A549 (cell line): ENCODE measurements at places on chromosomes 1 and 21.

- no peak for DNase-seq
These were observed 16.4 kb downstream of the PLEKHM2 start for GRCh38 chr1:15700508-15700907.

DNA sequence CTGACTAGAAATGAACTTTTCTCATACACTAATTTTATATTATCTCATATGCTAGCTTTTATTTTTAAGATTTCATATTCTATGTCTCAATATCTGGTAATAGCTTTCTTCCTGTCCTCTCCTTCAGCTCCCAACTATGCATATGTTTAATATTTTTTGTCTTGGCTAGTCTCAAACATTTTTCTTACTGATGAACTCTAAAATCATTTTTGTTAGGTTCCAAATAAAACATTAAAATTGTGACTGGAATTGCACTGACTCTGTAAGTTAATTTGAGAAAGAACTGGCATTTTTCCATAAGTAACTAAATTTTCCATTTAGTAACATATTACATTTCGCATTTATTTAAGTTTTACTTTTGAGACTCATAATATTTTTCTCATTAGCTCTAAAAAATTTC, 368.5 kb upstream of the DPYD start:
- no peak for DNase-seq

GRCh38 chr1:112389689-112390088, 6.3 kb upstream of the CTTNBP2NL start:
- no peak for DNase-seq

DNA sequence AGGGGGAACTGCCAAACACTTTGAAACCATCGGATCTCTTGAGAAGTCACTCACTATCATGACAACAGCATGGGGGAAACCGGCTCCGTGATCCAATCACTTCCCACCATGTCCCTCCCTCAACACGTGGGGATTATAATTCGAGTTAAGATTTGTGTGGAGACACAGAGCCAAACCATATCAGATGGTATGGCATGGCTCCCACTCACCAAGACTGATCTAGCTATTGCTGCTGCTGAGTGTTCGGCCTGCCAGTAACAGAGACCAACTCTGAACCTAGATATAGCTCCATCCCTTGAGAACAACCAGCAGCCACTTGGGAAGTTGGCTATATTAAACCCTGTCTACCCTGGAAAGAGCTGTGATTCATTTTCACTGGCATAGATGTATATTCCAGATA, 49.4 kb downstream of the CDCP2 start:
- DNase-seq: no peak

DNA sequence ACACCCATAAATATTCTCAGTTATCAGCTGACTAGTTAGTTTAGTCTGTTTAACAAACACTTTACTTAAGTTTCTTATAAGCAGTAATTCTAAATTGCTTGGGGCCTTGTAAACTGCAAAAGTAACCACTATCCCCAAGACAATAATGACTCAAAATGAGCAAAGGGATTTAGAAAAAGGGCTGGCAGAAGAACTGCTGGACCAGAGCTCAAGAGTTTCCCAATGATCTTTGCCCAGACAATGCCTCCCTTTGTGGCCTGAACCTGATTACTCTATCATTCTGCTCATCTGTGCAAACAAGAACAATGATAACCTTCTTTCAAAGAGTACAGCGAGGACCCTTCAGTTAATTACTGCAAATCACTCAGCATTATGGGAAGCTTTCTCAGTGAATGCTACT, 123.5 kb downstream of the TIAM1 start:
- DNase-seq: no peak

GRCh38 chr1:14567056-14567455, 31.4 kb upstream of the KAZN start:
- DNase-seq: peak; percentile 12

DNA sequence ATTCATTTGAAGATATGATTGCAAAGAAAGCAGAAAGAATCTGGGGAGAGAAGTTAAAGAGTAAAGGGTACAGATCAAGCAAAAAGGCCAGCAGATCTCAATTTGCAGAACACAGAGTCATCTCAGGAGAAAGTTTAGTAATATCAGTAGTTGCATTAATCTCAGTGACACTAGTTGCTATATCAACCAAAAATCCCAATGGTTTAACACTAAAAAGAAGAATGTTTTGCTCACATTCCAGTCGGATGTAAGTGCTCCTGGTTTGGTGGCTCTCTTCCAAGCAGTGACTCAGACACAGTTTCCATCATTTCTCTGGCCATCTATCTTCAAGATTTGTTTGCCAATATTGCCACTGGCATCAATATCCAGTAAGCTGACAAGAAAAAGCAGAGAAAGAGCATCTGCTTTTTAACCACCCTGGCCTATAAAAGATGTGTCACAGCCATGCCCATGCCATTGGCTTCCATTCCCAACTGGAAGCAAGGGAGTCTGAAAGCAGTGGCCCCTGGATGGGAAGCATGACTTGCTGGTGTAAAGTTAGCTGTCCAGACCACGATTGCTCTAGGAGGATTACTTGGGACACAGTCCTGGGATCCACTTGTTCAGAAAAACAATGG, 45.5 kb upstream of the AIM2 start:
- DNase-seq: no peak

DNA sequence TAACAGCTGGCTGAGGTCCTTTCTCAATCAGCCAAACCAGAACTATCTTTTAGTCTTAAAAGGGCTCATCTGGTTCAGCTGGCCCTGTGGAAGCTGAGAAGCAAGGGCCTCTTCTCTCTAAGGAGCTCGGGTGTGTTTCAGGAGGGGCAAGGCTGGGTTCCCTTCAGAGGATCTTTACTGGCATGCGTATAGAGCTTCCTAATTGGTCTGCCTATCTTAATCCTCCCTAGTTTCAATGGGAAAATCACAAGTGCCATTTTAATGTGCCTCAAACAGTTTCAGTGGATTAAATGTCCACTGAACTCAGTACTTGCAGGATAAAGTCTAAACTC, 81.5 kb upstream of the LBR start:
- DNase-seq: no peak

GRCh38 chr1:12167493-12168429, 970 bp downstream of the TNFRSF1B start:
- no peak for DNase-seq

DNA sequence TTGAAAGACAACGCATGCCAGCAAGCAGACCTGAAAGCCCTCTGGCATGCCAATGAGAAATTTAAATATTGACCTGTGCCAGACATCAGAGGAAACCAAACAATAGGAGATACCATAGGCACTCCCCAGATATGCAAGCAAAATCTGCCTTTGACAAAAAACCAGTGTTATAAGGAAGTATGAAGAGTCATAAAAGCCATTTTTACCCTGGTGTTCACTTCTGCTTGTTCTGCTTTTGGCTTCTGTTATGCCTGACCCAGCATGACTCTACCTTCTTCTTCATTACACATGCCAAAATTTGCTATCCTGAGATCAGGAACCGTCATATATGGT, 26.4 kb downstream of the NPHS2 start:
- no peak for DNase-seq

DNA sequence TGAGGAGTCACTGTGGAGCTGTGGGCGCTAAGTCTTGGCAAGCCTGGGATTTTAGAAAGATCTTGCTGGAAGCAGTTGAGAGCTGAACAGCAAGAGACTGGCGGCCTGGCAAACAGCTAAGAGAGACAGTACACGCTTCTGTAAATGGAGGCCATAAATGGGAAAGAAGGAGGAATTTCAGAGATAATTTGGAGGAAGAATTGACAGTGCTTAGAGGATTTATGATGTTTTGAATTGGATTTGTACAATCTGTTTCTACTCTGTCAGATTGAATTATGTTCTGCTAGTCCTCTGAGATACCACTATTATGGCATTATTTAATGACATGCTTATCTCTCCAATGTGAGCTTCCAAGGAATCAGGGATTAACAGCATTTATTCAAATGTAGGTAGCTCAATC, 50.1 kb downstream of the ABCA4 start:
- DNase-seq: no peak

DNA sequence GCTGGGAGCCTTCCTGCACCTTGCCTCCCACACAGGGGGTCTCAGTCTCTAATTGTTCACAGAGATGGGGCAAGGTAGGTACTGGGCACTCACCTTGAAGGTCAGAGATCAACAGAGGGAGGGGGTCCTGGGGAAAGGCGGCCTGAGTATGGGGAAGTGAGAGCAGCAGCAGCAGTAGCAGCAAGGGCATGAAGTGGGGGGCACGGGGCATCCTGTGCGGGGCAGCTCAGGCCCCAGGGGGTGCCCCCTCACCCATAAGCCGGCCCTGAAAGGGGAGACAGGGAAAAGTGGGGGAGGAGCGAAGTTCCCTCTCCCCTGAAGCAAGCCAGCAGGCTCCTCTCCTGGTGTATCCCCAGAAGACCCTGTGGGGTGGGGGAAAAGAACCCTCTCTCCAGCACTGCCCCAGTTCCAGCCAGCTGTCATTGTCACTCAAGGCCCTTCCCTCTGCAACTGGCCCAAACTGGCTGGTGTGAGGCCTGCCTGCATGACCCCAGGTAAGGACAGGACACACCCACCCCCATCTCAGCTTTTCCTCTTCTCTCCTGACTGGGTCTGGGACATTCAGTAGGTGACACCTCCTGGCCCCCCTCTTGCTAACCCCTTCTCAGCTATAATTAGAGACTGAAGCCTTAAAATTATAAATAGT, 3.9 kb downstream of the SEMA6C start:
- no peak for DNase-seq

DNA sequence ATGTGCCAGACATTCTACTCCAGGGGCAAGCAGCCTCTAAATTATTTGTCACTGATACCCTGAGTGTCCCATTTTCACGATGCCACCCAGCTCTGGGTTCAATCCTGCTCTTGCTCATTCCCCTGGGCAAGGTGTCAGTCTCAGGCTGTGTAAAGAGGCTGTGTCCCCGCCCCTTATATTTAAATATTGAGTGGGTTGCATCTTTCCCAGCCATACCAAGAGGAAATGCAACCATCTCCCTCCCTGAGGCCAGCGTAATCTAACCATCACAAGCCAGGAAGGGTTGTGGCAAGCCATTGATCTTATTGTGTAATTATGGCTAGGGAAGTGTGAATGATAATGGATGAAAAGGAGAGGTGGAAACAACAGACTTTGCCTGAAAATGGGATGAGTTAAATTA, 54.7 kb upstream of the CLDN14 start:
- no peak for DNase-seq

DNA sequence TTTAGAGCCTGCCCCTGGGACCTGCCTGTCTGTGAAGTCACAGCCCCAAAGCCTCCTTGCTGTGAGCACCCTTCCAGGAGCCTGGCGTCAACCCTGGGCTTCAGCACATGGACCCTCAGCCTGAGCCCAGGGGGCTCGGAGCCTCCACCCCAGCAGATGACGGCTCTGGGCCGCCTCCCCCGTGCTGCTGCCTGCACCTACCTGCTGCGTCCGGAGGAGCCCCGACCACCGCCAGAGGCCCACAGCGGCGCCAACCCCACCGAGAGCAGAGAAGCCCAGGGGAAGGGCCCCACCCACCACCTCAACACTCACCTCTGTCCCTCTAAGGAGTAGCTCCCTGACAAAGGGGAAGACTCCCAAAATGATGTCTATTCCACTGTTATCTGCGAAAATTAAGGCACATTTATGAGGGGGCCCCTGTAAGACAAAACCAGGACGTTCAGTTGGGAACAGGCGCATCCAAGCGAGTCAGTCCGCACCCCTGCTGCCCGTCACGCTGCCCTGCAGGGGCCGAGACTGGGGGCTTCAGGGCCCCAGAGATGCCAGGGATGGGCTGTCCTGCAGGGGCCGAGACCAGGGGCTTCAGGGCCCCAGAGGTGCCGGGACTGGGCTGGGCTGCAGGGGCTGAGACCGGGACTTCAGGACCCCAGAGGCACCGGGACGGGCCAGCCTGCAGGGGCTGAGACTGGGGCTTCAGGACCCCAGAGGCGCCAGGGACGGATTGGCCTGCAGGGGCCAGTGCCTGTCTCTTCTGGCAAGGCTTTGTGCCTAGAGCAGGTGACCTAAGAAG, 15.8 kb downstream of the PANK4 start:
- no peak for DNase-seq

DNA sequence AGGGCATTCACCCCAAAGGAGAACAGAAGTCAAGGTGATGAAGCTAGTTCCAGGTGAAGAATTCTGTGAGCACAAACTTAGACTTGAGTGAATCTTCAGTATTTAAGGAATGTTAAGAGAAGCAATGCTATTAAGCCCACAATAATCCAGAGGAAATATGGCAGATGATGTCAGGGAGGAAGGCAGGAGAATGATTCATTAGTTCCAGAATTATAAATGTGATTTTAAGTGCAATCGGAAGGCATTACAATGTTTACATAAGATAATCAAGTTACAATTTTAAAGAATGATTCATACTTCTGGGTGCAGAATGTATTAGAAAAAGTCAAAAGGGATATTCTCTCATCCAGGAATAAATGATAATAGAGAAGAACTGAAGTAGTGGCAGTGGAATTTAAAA, 545.2 kb upstream of the BRINP3 start:
- no peak for DNase-seq

DNA sequence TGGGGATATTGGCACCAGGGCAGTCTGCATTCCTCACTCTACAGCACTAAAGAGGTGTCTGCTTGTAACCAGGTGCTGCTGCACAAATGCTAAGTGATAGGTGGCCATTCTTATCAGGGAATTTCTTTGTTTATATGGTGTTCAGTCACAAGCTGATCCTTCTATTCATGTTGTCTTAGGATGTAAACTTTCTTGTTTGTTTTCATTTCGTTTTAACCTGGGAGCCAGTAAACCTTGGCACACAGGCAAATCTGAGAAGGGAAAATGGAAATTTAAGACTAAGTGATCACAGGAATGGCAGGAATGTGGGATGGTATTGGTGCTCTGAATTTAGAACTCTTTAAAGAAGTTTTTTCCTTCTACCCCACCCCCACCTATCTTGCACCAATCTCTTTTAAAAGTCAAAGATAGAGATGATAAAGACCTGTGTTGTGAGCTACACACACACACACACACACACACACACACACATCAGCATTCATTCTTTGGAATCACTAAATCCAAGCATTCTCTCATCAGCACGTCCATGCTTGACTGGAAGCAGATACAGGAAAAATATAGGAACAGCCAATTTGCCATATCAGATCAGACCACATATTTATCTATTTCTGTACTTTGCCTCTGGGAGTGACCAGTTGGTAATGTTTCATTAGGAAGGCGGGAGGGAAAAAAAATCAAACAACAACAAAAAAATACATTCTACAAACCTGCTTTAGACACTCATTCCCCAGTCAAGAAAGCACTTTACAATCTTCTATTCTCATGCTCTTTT, 451.4 kb upstream of the ADGRL2 start:
- DNase-seq: no peak

GRCh38 chr21:14889080-14889810, 175.6 kb downstream of the NRIP1 start:
- no peak for DNase-seq
